NCI-H1930 (cell line): ENCODE measurements at places on chromosomes 6 and 20.

DNA sequence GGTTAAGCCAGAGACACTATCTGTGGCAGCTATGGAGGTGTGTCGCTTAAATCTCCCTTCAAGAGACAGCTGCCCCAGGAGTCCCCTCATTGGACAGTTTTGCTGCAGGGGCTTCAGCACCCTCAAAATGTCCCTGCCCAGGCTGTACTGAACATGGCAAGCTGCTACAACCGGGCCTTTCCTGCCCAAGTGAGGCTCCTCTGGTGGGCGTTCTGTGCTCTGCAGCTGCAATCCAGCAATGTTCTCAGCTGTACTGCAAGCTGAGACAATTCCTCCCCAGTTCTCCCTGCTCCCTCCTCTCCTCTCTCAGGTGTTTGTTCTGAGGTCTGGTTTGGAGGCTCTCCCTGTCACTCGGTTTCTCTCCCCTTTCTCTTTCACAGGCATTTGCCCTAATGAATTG is 190.8 kb upstream of the LAMP5 start:
- DNase-seq = no peak

DNA sequence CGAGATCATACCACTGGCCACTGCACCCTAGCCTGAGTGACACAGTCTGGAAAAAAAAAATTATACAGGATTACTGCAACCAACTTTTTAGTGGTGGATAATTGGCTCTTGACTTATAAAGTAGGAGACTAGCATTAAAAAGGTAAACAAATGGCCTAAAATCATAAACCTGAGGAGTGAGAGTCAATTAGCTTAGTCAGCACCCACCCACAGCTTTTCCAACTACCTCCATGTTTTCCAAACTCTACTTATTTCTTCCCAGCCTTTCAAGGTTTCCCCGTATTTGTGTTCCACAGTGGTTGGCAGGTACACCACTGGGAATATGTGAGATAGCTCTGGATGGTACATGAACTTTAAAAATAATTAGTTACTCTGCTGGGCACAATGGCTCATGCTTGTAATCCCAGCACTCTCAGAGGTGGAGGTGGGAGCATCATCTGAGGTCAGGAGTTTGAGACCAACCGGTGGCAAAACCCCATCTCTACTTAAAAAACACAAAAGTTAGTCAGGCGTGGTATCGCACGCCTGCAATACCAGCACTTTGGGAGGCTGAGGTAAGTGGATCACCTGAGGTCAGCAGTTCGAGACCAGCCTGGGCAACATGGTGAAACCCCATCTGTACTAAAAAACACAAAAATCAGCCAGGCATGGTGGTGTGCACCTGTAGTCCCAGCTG is 6.7 kb downstream of the CYP24A1 start:
- no peak for DNase-seq

DNA sequence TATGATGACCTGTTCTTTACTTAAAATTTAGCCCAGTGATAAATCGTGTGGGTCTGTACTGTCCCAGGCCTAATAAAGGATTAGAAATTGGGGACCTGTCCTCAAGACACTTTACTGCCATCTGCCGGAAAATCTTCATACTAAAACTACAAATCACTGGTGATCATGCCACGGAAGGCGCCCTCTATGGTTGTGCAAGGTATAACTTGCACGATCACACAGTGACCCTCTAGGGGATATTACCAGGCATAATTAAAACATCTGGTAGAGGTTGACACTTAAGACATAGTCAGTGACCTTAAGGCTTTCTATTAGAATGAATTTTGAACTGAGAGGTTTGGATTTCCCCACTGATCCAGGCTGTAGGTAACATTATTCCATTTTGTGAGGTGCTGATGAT is 172.6 kb downstream of the BMP2 start:
- DNase-seq = no peak

GRCh38 chr6:30806581-30807183 is 62.3 kb upstream of the IER3 start:
- no peak for DNase-seq

- DNase-seq = no peak
These were observed 566.5 kb upstream of the IRAK1BP1 start for GRCh38 chr6:78300885-78301284.

DNA sequence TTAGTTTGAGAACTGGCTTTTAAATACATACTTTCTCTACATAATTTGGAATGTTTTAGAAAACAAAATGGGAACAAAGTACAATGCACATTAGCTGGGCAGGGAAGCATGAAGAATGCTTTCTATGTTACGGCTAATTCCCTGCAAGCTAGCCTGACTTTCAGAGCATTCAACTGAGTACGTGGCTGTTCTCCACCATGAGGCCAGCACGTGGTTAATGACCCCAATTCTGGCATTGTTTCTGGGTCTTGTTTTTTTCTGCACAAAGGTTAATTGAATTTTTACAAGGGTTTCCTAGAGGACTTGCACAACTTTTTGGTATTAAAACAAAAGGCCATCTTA is 208.6 kb upstream of the AGPAT4 start:
- no peak for DNase-seq

DNA sequence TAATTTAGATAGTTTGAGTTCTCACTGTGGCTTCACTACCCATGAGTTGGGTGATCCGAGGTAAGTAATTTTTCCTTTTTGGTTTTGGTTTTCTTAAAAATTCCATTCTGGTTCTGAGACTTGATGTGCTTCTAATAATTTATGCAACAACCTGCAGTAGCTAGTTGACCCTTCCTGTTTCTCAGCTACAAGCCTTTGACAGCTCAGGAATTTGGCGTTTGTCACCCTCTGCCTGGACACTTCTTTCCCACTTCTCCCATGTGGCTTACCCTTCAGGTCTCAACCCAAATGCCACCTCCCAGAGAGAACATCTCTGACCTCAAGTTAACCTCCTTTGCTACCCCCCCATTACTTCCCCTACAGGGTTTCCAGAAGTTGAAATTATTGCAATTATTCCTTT is 49.7 kb upstream of the TSHZ2 start:
- DNase-seq = no peak

- no peak for DNase-seq
These were observed 73.7 kb downstream of the PHF20 start for GRCh38 chr20:35845561-35845960.

GRCh38 chr20:51198876-51199523 is 176.1 kb upstream of the KCNG1 start:
- DNase-seq = no peak

GRCh38 chr6:119934816-119935215 is 585.3 kb upstream of the MAN1A1 start:
- no peak for DNase-seq

DNA sequence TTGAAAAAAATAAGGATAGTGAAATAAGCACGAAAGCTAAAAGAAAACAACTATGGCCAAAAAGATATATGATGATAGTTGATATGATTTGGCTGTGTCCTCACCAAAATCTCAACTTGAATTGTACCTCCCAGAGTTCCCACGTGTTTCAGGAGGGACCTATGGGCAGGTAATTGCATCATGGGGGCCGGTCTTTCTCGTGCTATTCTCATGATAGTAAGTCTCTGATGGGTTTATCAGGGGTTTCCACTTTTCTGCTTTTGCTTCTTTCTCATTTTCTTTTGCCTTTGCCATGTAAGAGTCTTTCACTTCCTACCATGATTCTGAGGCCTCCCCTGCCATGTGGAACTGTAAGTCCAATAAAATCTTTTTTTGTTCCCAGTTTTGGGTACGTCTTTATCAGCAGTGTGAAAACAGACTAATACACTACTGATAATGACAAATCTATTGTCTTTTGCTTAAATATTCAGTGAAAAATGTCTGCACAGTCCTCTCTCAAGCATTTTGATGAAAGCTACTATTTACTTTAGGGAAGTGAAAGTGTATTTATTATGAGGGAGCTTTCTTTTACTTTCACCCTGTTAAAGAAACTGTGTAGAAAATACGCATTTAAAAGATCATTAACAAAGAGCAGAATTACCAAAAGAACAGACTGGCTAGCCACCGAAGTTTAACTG is 389.1 kb downstream of the HTR1B start:
- DNase-seq = no peak

GRCh38 chr6:166007349-166008263 is 160.0 kb downstream of the TBXT start:
- no peak for DNase-seq

DNA sequence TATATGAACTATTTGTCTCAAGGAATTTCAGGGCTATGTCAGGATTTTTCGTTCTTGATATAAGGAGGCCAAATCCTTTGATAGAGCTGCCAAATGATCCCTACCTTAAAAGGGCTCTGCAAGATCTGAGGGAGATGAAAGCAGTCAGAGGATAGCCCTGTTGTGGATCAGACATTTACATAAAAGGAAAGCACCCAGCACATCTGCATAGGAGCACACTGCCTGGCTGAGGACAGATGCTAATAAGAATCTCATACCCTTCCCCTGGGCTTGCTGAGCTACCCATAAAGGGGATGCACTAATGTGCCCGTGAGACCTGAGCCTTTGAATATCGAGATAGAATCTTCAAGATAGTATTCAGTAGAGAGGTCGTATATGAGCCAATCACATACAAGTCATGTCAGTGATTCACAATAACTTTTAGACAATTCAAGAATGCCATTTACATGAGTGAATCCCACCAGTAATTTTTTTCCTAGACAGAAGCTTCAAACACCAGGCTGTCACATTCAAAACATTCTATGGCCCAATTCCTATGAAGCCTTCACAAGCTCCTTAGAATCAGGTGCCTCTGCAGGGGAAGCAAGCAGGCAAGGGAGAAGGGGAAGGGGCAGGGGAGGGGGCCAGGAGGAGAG is 71.1 kb downstream of the STMND1 start:
- DNase-seq = no peak

DNA sequence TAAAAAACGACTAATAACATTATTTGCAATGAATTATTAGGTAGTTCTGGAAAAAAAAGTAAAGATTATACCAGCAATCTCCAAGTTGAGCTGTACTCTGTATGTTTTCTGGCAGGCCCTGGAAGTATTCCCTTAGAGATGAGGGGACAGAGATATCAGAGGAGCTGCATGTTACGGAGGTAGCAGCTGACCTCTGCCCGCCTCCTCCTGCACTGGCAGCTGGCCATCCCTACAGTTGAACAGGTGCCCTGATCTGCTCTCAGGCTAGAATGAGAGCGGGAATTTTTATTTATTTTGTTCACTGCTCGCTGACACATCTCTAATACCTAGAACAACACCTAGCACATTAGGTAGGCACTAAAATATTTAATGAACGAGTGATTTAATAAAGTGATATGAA is 23.1 kb downstream of the FBXL4 start:
- DNase-seq = no peak

- no peak for DNase-seq
These were observed 57.8 kb upstream of the EDN1 start for GRCh38 chr6:12232339-12232738.

- DNase-seq = no peak
These were observed 184.2 kb upstream of the TSHZ2 start for GRCh38 chr20:52787962-52788361.

- DNase-seq = no peak
These were observed 43.3 kb upstream of the TNFRSF21 start for GRCh38 chr6:47352966-47353365.

- no peak for DNase-seq
These were observed 10.5 kb upstream of the ESR1 start for GRCh38 chr6:151796842-151797530.

DNA sequence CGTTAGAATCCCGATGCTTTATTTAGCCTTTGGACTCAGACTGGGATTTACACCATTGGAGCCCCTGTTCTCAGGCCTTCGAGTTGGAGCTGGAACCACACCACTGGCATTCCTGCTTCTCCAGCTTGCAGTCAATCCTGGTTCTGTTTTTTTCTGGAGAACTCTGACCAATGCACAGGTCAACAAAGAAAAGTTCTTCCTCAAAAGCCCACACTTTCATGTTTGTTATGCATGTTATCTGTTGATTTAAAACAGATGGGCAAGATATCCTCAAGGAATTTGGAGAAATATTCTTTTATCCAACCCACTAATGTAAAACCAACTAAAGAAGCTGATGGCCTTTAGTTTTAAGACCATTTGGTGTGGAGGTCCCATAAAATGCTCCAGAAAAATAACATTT is 205.7 kb downstream of the ANKRD60 start:
- DNase-seq = no peak

DNA sequence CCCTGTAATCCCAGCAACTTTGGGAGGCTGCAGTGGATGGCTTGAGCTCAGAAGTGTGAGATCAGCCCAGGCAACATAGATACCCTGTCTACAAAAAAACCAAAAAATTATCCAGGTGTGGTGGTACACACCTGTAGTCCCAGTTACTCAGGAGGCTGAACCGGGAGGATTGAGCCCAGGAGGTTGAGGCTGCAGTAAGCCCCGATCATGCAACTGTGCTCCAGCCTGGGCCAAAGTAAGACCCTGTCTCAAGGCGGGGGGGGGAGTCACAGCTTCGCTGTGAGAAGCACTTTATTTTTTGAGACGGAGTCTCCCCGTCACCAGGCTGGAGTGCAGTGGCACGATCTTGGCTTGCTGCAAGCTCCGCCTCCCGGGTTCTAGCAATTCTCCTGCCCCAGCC is 54.2 kb downstream of the EZR start:
- DNase-seq = no peak

DNA sequence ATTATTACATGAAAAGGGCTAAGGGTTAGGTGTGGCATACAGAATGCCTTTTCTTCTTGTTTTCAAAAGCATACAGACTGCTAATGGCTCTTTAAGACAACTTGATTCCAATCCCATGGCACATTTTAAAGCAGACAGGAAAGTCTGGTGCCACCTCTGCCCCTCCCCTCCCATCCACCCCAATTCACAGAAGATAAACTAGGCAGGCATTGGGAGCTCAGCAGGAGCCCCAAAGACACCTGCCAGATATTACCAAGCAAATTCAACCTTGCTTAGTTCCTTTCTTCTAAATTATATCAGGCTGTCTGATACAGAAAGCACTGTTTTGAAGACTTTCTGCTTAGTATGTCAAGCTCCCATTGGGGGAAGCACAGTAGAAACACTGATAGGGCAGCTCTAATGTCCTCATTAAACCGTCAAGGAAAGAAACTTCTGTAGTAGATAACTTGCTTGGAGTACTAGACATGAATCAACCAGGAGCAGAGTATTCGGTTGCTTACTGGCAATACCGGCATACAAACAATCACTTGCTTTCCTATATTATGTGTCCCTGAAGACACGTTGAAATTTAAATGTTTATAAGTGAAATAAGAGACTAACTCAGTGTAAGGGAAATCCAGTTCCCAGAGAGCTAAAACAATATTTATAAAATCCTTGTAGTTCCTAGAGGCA is 13.0 kb downstream of the SESN1 start:
- no peak for DNase-seq

DNA sequence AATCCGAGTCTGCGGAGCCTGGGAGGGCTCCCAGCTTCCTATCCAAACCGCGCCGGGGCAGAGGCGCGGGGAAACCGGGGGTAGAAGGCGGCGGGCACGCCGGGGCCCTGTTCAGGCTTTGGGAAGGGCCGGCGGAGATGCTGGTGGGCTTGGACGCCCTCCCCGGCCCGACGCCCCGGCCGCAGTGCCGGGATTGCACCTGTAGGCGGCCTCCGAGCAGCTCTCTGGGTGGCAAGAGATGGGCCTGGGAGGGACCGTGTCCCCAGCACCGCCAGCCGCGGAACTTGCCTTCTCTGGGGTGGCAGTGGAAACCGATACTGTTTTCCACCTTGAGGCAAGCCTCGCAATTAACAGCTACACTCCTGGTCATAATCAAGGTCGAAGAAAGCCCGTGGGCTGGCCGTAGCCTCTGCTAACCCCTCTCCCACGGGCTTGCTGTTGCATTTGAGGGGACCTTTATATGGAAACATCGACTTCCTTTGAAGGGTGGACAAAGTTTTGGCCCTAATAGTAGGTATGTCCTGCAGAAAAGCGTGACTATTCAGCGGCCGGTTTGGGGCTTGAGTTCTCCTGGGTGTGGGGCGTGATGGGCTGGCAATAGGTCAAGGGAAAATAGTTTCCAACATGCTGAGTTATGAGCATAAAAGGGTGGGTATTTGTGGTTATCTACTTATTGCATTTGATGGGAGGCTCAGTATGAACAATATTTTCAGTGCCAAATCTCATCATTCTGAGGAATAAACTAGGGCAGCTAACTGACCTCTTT is 1.1 kb upstream of the JAG1 start:
- no peak for DNase-seq
